Memory B cell (primary cell): ENCODE measurements at places on chromosomes 1 and 21.

- DNase-seq = no peak
These were observed 61.1 kb upstream of the MAP1LC3C start for GRCh38 chr1:242059976-242060375.

GRCh38 chr1:231761747-231762541, 135.4 kb downstream of the DISC1 start:
- DNase-seq = no peak

- DNase-seq = no peak
These were observed 392.3 kb upstream of the ADAMTS5 start for GRCh38 chr21:27359141-27359540.

DNA sequence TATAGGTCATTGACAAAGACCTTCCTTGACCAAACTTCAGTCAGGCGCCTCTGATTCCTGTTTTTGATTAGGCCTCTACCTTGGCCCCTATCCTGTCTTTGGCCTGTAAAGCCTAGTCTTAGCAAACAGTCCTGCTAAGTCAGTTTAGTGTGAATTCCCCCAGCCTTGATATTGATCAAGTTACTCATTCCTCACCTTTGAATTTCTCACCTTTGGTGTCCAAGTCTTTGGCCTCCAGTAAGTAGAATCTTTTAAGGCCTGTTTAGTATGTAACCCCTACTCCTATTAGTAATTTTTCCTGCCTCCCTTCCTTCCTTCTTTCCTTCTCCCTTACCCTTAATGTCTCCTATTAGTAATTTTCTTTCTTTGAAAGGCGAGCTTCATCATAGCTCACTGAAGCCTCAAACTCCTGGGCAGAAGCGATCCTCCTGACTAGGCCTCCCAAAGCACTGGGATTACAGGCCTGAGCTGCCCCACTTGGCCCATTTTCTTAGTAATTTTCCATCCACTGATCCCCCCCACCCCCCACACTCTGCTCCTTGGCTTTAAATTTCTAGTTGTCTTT, 13.0 kb upstream of the ZNF692 start:
- no peak for DNase-seq

- no peak for DNase-seq
These were observed 3.4 kb upstream of the PTPRF start for GRCh38 chr1:43527111-43527878.

DNA sequence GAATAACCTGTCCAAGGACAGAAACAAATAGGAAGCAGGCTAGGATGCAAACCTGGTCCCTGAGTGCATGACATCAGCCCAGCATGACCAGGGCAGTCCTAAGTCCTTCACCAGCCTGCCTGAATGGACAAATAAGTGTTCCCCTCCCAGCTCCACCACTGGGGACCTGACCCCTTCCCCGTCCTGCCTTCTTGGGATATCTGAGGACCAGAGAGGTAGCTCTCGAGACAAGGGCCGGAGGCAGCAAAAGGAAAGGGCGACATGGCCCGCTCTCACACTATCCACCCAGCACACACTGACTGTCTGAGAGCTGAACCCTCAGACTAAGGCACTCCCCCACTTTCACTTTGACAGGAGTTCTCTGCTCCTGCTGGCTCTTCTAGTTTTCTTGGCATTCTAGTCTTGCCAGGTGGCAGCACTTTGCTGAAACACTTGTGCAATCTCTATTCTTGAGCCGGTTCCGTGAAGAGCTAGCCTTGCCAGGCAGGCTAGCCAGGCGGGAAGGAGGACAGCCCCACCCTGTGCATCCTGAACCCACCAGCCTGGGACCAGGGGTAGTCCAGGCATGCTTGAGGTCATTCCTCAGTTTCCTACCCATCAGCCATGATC, 251.1 kb upstream of the RAB4A start:
- no peak for DNase-seq

DNA sequence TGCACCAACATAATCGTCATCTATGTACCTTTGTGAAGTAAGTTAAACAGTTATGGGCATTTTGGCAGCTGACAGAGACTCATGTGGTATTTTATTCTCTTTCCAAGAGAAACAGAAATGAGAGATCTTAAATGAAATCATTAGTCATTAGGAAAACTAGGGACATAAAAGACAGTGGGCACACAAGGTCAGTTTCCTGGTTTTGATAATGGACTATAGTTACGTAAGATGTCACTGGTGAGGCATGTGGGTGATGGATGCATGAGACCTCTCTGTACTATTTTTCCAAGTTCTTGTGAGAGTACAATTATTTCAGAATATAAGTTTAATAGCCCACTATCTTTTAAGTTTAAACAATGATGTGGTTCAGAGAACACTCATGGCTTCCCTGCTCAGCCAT, 216.9 kb downstream of the APP start:
- no peak for DNase-seq

- no peak for DNase-seq
These were observed 573.5 kb downstream of the SMYD3 start for GRCh38 chr1:245933431-245934045.

DNA sequence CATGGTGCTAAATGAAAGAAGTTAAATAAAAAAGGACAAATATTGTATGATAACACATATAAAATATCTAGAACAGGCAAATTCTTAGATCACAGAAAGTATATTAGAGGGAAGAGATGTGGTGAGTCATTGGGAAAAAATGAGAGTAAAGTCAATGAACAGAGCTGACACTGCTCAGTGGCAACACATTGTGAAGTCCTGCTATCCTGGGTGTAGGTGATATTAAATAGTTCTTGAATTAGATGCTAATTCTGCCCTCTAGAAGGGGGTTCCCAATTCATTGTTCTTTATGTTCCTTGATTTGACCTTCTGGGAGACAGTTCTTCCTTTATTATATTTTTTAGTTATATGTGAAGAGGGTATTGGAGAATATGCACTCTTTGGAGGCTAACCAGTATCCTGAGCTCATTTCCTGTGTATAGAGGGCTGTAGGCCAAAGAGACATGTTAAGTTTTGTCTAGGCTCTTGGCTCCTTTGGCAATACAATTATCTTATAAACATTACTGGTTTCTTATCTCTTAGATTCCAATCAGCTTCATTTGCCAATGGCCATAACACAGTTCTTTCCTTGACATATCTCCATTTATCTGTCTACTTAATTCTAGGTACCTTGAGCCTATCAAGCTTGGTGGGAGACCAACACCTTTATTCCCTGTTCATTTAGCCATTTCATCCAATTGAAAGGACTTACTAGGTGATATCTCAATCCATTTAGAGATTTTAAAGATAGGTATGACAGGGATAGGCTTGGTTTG, 6.6 kb upstream of the SLC35A3 start:
- no peak for DNase-seq

DNA sequence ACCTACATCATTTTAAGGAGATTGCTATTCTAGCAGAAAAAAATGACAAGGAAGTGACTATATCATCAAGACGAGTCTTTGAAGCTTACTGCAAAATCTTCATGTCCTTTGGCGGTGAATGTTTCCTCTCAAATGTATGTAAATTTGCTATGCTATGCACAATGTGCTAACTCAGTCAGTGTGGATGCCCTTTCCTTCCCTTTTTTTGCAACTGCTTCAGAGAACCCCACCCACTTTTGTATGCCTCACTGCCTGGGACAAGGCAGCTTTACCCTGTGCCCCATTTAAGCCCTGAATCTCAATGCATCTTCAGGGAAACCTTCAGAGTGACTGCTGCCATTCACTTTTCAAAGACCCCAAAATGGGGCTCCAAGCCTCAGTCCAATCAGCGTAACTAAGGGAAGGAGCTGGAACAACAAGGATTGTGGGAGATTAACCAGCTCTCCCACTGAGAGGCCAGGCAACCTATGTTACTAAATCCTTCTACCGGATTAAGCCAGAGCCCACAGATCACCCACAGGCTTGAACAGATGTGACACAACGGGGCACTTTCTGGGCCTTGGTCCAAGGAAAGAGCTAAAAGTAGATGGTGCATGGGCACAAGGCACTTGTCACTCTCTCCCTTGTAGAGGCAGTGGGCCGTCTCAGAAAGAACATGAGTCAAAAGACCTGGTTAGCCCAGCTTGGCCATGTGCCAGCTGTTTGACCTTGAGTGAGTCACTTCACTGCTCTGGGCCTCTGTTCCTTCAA, 154.4 kb downstream of the PLPP3 start:
- DNase-seq = peak; percentile 26

DNA sequence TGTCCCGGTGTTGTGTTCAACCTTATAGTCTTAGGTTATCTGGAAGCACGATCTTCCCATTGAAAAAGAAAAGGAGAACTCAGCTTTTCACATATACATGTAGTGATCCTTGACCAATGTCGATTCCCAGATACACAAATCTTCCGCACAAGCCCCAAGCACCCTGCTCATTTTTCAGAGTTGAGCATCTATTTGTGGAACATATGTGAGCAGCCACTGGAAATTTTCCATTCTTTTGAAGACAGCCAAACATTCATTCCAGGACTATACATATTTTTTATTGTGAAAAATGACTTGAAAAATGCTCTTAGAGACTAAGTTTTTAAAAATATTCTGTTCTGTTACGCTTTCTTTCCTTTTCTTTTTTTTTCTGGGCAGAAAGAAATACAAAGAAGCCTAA, 371.9 kb downstream of the RGS7 start:
- no peak for DNase-seq

- peak; percentile 50 for DNase-seq
These were observed 1.2 kb downstream of the SYTL1 start for GRCh38 chr1:27342778-27343638.

GRCh38 chr1:30185809-30186208, 537.6 kb downstream of the MATN1 start:
- DNase-seq = no peak

DNA sequence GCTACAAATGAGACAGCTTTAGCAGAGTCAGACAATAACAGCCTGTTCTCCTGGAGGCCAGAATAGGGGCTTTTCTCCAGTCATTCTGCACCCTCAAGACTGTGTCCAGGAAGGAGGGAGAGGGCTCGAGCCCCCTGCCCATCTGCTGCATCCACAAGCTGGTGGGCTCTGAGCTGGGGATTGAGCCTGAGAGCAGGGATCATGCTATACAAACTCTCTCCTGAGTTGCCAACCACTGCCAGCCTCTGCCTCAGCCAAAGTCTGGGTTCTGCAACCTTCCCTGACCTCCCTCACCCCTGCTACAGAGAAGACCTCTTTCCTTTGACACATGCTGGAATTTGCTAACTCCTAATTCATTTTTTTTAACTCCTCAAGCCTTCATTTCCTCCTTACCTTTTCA, 14.8 kb upstream of the PPM1J start:
- DNase-seq = no peak

GRCh38 chr1:7967651-7968050, 6.1 kb downstream of the PARK7 start:
- no peak for DNase-seq

GRCh38 chr1:93005252-93005598, 44.0 kb upstream of the DIPK1A start:
- no peak for DNase-seq

DNA sequence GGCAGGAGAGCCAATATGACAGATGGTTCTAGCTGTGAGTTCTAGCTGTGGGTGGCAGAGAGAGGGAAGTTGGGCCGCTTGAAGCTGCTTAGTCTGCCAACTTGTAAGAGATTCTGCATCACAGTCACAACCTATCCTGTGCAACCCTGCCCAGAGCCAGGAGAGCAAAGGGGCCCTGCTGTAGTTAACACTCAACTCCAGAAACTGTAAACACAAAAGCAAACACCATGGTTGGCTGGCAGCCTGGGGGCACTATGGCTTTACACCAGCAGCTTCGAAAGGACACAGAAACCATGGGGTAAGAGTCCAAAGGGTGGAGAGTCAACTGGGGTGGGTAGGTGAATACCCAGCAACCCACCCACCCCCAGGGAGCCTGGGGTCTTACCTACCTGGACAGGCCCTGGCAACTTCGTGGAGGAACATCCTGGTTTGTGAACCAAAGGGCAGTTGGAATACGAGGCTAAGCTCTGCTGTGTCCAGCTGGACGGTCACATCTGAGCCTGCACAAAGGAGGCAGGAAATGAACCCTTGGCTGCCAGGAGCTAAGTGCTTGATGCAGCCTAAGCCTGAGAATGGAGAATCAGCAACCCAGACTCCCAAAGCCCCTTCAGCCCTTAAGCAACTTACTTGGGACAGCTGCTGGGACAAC, 6.4 kb downstream of the INPP5B start:
- DNase-seq = no peak

DNA sequence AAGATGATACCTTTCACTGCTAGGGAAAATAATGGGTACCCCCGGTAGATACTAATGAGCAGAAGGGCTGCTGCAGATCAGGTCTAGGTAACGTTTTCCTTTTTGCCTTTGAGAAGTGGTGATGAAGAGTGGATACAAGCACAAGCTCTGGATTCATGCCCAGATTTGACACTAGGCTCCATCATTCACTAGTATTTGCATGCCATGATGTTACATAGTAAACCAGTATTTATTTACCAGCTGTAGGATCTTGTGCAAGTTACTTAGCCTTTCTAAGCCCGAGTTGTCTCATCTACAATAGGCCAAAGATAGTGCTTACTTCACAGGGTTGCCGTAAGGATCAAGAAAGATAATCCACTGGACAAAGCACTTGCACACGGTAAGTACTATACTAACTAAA, 14.2 kb downstream of the PTPN14 start:
- DNase-seq = no peak

DNA sequence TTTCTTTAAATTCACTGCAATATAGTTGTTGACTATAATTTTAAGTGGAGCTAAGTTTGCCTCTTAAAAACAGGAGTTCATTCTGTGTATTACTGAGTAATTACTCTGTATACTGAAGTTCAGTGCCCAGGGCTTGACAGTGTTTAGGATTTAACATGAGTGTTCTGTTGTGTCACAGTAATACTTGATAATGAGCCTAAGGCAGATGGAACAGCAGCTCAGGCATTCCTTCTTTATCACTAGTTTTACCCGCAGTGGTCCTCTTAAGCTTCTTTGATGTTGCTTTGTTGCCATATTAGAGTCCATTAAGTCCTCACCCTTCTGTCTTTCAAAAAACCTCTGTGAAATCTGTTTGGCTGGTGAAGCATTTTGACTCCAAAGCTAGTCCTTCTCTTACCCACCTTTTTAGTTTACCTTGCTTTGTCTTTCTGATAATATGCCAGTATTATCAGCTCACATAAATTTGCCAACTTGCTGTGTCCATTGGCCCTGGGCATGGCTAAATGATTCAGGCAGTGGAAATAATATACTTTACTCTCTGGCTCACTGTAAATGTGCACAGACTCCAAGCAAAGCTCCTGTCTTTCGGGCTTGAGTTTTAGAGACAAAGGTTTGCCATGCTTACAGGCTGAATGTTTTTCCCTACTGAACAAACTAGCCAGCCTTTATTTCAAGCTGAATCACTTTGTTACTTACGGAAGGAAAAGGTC, 17.7 kb downstream of the HIPK1 start:
- DNase-seq = no peak
